ENCODE measurements at places on chromosomes 4 and X. TPM values are rescaled to one million over a fixed set of nuclear protein-coding genes. Genes with fewer than 3 reads are reported as not detected.

Gene H2BW2
- not detected for polyA plus RNA-seq

Gene MAGEB1
- polyA plus RNA-seq: not detected

Gene MAGEA11
- polyA plus RNA-seq: not detected

Gene UGT2B15
- polyA plus RNA-seq: not detected

Gene MEPE
- polyA plus RNA-seq: not detected

Gene ZCCHC18
- 4.3 TPM for polyA plus RNA-seq

Gene BRS3
- not detected for polyA plus RNA-seq

Gene CENPVL2
- 0.35 TPM for polyA plus RNA-seq

Gene FAM114A1
- polyA plus RNA-seq: 3.0 TPM

Gene FAM47A
- not detected for polyA plus RNA-seq

Gene STX18
- 38.2 TPM for polyA plus RNA-seq

Gene GPM6B
- polyA plus RNA-seq: 218 TPM

Gene FATE1
- not detected for polyA plus RNA-seq

Gene XAGE2
- not detected for polyA plus RNA-seq

Gene SLC10A6
- not detected for polyA plus RNA-seq

Gene SMPX
- polyA plus RNA-seq: 471 TPM

Gene PDGFRA
- 0.94 TPM for polyA plus RNA-seq

Gene RLIM
- 25.7 TPM for polyA plus RNA-seq

Gene STOX2
- polyA plus RNA-seq: 22.7 TPM

Gene CLDN22
- 0.97 TPM for polyA plus RNA-seq

Gene MAGEC2
- polyA plus RNA-seq: not detected

Gene MAGEB3
- polyA plus RNA-seq: not detected

Gene HMX1
- polyA plus RNA-seq: not detected

Gene NAT8L
- polyA plus RNA-seq: 3.7 TPM
